ENCODE measurements at places on chromosomes 3 and 15. TPM values are rescaled to one million over a fixed set of nuclear protein-coding genes. Genes with fewer than 3 reads are reported as not detected.

Gene PLD1
- total RNA-seq = 3.6 TPM

Gene CNTN3
- 0.17 TPM for total RNA-seq

Gene TEX55
- not detected for total RNA-seq

Gene RETNLB
- not detected for total RNA-seq

Gene TRH
- 0.16 TPM for total RNA-seq

Gene CCR4
- total RNA-seq = 0.11 TPM

Gene GOLGA6D
- total RNA-seq = 2.6 TPM

Gene SLCO2A1
- total RNA-seq = 2.3 TPM

Gene TMED3
- 50.9 TPM for total RNA-seq

Gene ZIC1
- total RNA-seq = 30.3 TPM

Gene CDCP1
- total RNA-seq = 14.6 TPM

Gene NR1I2
- total RNA-seq = 2.8 TPM

Gene LRRC31
- total RNA-seq = not detected

Gene CPN2
- 0.09 TPM for total RNA-seq

Gene C3orf70
- total RNA-seq = 0.64 TPM

GRCh38 chr3:36591959-36592358, 172.4 kb downstream of the DCLK3 start:
- no peak for DNase-seq

- no peak for DNase-seq
Measured at GRCh38 chr3:166405896-166406295, 568.7 kb upstream of the BCHE start.

DNA sequence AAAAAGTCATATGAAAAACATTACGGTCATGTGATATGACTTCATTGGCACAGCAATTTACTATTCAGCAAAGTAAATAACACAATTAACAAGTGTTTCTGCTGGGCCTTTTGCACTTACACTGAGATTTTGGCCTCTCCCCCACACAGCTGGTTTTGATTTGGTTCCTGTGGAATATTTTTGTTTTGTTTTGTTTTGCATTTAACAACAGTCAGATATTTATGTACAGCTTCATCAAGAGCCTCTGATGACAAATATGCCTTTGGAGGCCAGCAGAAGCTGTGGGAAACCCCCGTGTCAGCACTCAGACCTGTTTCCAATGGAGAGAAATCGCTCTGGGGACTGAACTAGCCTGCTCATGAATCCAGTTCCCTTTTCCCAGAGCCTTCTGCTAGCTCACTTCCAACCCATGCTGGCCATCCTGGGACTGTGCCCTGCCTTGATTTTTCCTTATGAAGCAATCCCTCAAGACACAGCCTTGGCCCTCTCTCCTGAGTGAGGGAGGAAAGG, 161.9 kb downstream of the ATG7 start:
- no peak for DNase-seq

DNA sequence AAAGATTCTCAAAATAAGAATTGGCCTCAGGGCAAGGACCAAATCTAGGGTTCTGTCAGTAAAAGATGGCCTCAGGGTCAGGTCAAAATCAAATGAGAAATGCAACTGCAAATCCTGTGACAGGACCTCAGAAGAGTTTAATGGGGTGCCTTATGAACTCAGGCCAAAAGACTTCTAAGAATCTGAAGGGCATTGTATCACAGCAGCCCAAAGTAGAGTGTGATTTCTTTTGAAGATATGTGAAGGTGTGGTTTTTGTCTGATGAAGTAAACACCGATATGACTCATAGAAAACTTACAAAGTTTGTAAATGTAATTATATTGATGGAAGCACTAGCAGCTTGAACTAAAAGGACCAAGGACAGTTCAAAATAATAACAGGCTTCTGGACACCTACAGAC, 966.1 kb downstream of the AGBL1 start:
- no peak for DNase-seq

- no peak for DNase-seq
Measured at GRCh38 chr15:74884428-74885223, 5.2 kb upstream of the MPI start.

- no peak for DNase-seq
Measured at GRCh38 chr3:22988566-22988965, 214.6 kb upstream of the UBE2E2 start.

DNA sequence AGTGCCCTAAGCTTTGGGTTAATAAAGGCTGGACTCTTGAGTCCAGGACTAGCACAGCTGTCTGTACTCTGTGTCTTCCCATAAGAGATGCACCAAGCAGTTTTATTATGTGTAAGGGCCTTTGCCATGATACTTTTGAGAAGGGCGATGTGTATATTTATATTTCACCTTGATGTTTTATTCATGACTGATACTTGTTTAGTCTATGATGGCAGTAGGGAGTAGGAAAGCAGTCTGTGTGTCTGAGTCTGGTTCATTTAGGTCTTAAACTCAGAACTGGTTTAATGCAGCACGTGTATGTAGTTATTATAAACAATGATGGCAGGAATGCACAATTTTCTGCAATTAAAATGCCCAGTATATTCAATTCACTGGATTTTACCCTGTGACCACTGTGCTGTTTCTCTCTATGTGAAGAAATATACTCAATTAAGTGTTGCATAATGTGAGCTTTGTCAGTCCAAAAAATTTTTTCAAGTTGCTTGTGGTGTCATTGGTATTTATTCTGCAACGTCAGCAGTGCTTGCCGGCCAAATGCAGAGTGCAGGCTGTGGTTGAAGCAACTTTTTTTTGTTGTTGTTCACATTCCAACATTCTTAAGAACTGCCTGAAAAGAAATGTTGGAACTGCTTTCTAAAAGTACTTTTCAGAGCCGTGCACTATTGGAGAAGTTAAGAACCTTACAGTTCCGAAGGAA, 423.7 kb upstream of the SEMA6D start:
- no peak for DNase-seq

- peak; percentile 9 for DNase-seq
Measured at GRCh38 chr3:126364731-126365301, 7.6 kb upstream of the KLF15 start.

- DNase-seq = no peak
Measured at GRCh38 chr15:95261546-95261945, 1030.2 kb downstream of the MCTP2 start.

- DNase-seq = no peak
Measured at GRCh38 chr3:128518587-128519490, 25.8 kb upstream of the GATA2 start.

DNA sequence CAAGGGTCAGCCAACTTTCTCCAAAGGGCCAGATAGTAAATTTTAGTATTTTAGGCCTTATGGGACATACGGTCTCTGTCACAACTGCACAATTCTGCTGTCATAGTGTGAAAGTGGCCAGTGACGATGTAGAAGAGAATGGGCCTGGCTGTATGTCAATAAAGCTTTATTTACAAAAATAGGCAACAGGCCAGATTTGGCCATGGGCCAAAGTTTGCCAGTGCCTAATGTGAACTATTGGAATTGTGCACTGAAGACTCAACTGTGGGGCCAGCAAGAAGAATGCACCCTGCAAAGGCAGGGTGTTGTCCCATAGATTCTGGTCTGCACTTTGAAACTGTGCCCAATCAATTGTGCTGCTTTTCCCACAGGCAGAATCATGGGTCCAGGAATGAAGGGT, 69.4 kb upstream of the PRR23E start:
- no peak for DNase-seq

GRCh38 chr15:77421370-77421700, 647 bp downstream of the HMG20A start:
- no peak for DNase-seq

- no peak for DNase-seq
Measured at GRCh38 chr3:95905182-95905581, 909.2 kb upstream of the EPHA6 start.

DNA sequence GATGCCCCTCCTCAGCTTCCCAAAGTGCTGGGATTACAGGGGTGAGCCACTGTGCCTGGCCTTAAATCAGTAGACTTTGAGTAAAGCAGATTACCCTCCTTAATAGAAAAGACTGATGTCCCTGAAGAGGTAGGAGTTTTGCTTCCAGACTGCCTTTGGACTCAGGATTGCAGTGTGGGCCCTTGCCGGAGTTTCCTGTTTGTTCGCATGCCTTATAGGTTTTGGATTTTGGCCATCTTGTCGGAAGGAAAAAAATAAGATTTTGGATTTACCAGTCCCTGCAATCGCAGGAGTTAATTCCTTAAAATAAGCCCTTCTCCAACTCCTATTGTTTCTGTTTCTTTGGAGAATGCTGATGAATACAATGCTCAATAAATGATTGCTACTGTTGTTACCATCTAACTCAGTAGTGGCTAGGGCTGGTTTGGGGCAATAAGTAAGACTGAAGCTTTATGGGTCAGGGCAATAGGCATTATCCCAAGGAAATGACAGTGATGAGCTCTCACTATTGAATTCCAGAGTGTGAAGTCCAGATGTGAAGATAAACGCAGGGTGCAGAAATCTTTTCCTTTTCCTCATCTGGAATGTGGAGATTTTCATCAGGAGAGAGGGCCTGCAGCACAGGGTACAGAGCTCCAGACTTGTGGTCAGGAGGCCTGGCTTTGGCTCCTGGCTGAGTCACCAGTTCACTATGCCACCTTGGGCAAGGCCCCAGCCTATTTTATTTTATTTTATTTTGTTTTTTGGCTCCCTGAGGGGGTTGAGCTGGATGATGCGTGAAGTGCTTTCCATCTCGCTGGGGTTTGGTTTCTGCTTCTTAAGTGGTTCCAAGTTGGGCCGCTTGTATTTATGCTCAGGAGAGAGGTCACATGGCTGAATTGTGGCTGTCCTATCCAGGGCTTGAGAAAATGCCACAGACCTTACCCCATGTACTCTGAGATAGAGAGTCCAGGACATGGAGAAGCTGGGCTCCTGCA, 25.3 kb downstream of the FOXL2 start:
- no peak for DNase-seq

DNA sequence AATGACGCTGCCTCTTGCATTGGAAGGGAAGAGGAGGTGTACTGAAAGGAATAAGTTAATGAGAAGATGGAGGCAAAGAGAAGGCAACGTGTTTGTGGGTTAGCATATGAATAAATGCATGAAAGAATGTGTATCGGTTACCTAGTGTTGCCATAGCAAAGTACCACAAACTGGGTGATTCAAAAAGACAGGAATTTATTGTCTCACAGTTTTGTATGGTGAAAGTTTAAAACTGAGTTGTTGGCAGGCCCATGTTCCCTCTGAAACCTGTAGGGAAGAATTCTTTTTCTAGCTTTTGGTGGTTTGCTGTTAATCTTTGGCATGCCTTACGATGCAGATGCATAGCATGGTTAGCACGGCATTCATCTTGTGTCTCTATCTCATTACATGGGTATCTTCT, 729.9 kb downstream of the MECOM start:
- no peak for DNase-seq

GRCh38 chr15:83991163-83991562, 244.4 kb upstream of the GOLGA6L4 start:
- DNase-seq = no peak

DNA sequence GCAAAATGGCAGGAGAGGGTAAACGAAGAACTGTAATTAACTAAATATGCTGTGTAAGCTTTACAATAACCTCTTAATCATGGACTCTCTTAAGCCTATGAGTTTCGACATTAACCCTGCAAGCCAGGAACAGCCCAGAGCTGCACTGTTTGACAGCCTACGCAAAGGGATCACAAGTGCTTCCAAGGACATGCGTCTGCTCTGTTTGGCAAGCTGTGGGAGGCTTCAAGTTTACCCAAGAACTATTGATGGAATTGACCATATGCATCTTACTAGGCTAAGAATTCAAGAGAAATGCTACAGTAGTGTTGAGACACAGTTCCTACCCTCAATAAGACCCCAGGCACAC, 66.0 kb downstream of the PDZRN3 start:
- DNase-seq = no peak

DNA sequence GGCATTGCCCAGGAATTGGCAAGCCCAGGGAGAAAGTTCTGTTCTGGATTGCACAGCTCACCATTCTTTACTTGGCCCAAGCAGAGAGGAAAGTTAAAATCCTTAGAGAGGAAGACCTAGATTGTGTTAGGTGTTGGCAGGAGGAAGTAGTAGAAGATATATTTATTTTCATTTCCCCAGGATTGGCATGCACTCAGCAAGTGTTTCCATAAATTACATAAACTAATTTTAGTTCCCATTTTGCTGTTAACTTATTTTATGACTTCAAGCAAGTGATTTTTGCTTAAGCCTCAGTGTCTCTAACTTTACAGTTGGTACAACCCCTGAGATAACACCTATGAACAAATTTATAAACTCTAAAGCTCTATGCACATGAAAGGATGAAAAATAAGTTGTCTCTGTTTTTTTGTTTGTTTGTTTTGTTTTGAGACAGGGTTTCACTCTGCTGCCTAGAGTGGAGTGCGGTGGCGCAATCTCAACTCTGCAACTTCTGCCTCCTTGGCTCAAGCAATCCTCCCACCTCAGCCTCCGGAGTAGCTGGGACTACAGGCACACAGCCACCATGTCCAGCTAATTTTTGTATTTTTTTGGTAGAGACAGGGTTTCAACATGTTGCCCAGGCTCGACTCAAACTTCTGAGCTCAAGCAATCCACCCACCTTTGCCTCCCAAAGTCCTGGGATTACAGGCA, 31.2 kb upstream of the TOP2B start:
- no peak for DNase-seq

- DNase-seq = no peak
Measured at GRCh38 chr3:27960133-27960532, 238.0 kb upstream of the EOMES start.

Measured in WTC11 (cell line).